ENCODE measurements at places on chromosomes 11 and 22.

DNA sequence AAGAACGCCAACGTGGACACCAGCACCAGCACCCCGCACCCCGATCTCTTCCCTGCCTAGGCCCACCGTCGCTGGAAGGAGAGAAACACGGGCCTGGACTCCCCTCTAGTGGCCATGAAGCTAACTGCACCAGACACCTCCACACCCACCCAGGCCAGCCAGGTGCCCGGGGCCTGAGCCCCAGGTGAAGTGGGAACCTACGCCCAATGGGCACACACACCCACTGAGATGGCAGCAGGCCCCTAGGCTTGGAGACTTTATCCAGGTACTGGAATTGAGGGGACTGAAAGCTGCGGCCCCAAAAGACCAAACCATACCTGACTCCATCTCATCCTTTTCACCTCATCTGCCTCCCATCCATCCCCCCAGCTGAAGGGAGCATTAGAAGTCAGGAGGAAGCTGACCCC lies 81.0 kb downstream of the BUD13 start:
- DNase-seq: peak; percentile 26

DNA sequence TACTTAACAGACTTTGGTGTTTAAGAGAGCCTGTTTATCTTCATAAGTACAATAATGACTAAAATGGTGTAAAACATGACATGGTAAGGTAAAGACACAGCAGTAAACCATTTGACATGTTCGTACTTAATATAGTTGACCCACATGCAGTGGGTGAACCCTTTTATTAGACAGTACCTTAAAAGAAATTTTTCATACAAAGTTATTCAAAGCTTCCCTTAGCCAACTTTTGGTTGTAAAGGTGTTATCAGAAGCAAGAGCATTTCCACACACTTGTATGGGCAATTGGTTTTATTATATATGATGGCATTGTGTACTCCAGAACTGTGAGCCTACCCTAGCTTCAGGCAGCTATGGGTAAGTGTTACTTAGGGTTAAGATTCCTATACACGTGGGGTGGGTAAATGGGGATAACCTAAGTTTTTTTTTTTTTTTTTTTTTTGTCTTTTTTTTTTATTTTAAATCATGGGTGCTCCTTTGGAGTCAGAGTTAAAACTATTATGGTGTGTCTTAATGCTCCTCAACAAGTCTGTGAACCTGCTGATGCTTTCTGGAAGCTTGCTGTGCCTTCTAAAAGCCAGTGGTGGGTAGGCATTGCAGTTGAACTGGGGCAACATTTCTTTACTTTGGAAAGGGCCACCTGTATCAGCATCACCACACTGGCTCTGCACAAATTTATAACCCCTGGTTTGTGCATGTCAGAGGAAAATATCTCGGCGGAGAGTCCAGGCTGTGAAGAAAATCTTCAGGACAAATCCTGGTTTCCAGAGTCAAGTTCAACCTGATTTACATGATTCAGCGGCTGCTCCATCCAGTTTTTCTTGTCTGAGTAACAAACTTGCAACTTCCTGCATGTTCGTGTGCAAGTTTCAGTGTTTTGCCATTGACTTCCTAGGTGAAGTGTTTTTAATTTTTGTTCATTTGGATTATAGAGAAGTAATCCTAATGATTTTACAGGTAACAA lies 3.3 kb downstream of the PCF11 start:
- DNase-seq: peak; percentile 32

DNA sequence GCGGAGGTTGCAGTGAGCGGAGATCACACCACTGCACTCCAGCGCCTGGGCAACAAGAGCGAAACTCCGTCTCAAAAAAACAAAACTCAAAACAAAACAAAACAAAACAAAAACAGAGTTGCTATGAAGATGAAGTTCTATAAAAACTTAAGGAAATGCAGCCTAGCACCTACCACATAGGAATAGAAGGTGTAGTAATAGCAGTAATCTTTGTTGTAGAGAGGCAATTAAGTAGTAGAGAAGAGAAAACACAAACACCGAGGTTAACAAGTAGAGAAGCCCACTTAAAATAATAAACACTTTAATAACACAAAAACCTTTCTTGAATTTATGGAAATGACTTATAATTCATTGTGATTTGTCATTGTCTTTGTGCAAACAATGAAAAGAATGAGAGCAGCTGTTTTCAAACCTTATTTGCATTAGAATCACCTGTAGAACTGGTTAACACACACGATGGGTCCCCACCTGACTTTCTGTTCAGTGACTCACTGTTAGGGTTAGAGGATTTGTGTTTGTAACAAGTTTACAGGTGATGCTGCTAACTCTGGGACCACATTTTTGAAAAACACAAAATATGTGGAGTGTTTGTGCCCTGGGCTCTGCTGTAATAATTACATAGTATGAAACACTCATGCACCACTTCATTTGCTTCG lies 43.1 kb downstream of the TYR start:
- DNase-seq: no peak

DNA sequence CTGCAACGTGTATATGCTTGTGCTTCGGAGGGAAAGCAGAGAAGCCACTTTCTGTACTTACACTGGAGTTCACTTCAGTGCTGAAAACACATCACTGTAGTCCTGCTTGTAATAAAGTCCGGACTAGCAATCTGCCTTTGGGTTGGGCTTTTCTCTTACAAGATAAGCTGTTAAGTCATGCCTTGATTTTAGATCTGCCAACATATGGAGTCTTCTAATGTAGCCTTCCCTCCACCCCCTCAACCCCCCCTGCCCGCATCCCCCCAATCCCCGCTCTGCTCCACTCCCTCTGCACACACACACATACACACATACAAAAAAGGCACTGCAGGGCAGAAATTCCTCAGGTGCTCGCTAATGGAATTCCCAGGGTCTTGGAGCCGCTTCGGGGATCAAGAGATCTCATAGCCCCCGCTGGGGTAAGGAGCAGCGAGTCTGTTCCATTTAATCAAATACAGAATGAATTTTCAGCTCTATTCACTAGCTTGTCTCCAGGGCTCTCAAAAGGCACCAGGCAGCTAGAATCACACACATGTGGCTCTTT lies 3.4 kb downstream of the CDON start:
- DNase-seq: no peak

- DNase-seq: no peak
Observed at GRCh38 chr22:16955081-16955480, 52.9 kb downstream of the GAB4 start.

GRCh38 chr22:44172370-44173108 lies 8.2 kb upstream of the PARVG start:
- DNase-seq: no peak

- DNase-seq: peak; percentile 68
Observed at GRCh38 chr22:20436307-20436767, 1.3 kb downstream of the SCARF2 start.

- no peak for DNase-seq
Observed at GRCh38 chr11:131895865-131896264, 525.5 kb downstream of the NTM start.

DNA sequence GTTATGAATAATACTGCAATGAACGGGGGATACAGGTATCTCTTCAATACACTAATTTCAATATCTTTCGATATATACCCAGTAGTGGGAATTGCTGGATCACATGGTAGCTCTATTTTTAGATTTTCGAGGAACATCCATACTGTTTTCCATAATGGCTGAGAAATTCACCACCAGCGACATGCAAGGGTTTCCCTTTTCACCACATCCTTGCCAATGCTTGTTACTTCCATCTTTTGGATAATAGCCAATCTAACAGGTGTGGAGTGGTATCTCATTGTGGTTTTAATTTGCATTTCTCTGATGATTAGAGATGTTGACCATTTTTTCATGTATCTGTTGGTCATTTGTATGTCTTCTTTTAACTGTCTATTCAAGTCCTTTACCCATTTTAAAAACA lies 5.9 kb downstream of the IL10RA start:
- DNase-seq: no peak

DNA sequence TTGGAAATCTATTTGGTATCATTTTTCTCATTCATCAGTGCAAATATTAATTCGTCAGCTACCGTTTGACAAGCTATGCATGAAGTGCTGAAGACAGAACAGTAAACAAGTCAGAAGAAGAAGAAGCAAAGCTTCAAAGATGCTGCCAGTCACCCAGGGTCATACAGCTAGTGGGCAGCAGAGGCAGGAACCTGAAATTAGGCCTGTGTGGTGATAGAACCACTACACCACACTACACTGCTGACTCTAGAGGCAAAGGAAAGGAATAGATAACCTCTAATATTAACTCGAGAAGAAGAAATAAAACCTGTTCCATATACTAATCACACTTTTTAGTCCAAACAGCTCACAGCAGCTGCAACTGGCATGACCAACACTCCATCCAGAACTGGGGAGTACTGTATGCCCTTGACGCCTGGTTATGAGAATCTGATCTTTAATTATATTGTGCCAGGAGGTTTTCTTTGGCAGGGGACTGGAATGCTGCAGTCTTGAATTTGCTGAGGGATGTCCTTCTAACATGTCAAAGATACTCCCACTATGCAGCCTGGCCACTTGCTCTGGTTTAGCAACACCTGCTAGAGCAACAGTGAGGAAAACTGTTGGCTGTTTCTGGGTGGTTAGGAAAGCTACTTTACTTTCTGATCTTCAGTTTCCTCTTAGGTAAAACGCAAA lies 73.0 kb downstream of the PAK1 start:
- DNase-seq: no peak

DNA sequence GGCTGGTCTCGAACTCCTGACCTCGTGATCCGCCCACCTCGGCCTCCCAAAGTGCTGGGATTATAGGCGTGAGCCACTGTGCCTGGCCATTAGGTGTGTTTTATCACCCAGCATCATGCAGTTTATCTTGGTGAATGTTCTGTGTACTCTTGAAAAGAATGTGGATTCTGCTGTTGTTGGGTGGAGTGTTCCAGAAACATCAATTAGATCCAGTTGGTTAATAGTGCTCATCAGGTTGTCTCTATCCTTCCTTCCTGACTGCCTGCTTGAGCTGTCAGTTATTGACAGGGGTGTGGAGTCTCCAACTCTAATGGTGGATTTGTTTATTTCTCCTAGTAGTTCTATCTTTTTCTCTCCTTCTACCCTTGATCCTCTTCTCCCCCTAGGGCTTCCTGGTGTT lies 30.2 kb upstream of the PPP6R3 start:
- DNase-seq: no peak

DNA sequence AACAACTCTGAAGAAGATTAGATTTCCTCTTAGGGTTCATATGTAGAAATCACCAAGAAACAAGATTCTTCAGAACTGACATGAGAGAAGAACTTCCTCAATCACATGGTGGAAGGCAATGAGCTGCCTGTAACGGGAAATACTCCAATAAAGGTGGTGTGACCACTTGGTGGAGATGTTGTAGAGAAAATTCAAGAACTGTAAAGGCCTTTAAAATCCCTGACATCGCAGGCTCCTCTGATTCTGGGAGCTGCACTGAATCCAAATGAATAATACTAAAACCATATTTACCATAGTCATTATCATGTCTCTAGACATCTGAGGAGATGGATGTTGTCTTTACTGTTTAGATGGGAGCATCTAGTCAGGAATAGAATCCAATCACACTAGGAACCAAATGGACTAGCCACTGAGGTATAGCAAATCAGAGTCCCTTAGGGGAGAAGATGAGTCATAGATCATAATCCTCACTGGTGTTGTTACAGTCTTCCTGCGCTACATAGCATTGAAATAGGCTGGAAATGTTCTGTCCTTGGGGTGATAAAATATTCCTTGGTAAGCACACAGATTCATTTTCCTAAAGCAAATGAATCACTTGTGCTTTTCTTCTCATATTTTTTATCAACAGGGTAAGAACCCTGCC lies 321.6 kb upstream of the TENM4 start:
- DNase-seq: peak; percentile 20

DNA sequence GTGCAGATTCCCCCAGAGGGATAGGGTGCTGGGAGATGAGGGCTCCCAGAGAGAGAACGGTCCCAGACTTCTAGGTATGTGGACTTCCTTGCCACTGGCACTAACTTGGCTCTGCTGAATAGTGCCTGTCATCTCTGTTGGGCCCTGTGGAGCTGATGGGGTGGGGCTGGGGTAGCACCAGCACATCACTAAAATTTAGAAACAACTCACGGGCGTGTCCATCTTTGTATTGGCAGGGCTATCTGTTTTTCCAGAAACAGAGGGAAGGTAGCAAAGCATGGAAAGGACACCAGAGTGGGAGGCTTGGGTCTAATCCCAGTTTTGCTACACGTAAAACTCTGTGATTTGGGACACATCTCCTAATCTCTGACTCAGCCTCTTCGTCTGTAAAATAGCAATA lies 25.8 kb downstream of the SWAP70 start:
- DNase-seq: no peak

- DNase-seq: no peak
Observed at GRCh38 chr11:125304136-125304535, 139.6 kb downstream of the PKNOX2 start.

DNA sequence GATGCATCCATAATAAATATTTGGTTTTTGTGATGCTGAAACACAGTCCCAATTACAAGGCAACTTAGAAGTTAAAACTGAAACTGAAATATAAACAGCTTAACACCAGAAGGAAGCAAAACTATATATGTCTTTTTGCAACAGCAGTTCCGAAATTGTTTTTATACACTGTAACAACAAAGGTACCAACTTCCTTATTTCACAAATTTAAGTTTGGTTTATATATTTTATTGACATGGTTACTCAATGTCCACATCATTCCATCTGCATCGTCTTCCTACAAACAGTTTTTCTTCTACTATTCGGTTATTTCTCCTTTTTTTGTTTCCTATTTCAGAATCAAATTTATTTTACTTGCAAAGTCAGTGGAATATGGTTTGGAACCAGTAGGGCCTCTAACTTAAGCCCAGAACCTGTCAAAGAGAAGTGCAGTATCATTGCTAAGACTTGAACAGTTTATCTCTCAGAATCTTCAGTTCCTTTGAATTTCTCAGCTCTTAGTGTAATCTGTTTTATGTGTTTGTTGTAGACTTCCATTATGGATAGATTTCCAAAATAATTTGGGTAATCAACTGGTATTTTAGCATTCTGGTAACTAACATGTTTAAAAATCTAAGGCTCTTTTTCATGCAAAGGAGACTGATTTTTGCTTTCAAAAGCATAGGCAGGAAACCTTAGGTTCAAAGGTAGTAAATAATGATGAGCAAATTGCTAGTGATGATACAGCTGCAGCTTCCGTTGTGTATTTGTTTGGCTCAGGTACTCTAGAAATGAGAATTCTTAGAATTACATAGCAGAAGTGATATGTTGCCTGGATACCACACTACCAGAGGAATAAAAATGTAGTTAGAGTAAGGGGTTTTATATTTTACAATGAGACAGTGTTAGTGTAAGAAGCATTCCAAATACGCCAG lies 8.2 kb upstream of the HSPA8 start:
- DNase-seq: no peak

GRCh38 chr11:128021349-128022006 lies 565.9 kb downstream of the ETS1 start:
- DNase-seq: no peak

- no peak for DNase-seq
Observed at GRCh38 chr22:49768951-49769690, 58.6 kb downstream of the BRD1 start.

- peak; percentile 14 for DNase-seq
Observed at GRCh38 chr11:6249770-6250555, 9.7 kb upstream of the CCKBR start.
